ENCODE measurements at places on chromosomes 13 and 19. TPM values are rescaled to one million over a fixed set of nuclear protein-coding genes. Genes with fewer than 3 reads are reported as not detected.

Gene ACTMAP
- total RNA-seq: 0.59 TPM

Gene KCNN1
- total RNA-seq: under 0.01 TPM

Gene NALCN
- total RNA-seq: 5.2 TPM

Gene USE1
- 19.3 TPM for total RNA-seq

Gene ALDH16A1
- 54.9 TPM for total RNA-seq

Gene RGL3
- total RNA-seq: 2.6 TPM

Gene MKNK2
- total RNA-seq: 85.2 TPM

Gene NLRP12
- total RNA-seq: 0.04 TPM

Gene ZNF730
- total RNA-seq: 1.5 TPM

Gene CHERP
- total RNA-seq: 4.4 TPM

Gene SBK3
- total RNA-seq: 0.13 TPM

Gene ZNF296
- total RNA-seq: 0.26 TPM

Gene S1PR4
- 0.33 TPM for total RNA-seq

Gene SIGLEC9
- total RNA-seq: not detected

Gene HIPK4
- total RNA-seq: not detected

Gene CCDC61
- total RNA-seq: 7.3 TPM

Gene ZNF229
- total RNA-seq: 15.2 TPM

Gene LIM2
- total RNA-seq: not detected

Gene SKA3
- 10.7 TPM for total RNA-seq

DNA sequence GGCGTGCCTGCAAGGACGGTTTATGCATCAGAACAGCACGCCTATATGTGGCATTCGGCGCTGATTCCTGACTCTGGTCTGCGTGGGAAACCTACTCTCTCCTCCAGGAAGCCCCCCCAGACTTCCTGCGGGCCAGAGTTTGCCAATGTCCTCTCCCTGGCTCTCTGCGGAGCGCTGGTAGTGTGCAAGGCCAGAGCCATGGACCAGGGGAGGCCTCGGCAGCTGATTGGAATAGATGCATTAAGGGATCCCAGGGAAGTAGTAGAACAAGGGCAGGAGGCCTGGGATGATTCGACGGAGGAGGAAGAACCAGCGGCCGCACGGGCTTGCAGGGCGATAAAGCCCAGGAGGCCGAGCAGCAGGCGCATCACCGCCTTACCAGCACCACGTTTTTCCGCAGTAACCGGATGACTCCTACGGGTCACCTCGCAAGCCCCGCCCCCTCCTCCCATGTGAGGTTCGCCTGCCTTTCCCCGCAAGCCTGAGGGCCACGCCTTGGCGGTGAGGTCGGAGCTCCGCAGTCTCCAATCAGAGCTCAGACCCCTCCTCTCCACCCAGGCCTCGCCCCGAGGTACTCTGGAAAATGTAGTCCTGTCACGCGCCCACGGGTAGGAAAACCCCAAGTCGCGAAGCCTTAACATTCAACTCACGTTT, 5.0 kb downstream of the CLEC11A start:
- DNase-seq: peak; percentile 66

- DNase-seq: peak; percentile 13
Measured at GRCh38 chr13:33524086-33524485, 238.5 kb upstream of the STARD13 start.

- no peak for DNase-seq
Measured at GRCh38 chr19:6718741-6719539, 1.5 kb downstream of the C3 start.

DNA sequence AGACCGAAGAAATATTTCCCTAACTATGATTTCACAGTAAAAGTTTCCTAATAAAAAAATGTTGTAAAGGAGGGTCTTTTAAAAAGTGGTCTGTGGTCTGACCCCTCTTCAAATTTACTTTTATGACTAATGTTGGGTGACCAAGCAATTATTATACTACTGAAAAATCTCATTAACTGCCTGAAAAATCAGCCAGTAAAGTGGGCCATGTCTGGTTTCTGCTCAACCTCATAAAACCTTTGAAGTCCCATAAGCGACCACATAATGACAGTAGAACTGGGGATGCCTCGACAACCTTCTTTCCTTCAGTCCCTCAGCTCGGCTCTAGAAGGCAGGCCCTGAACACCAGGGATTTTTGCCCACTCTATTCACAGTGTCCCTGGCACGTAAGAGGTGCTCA, 434.3 kb downstream of the EFNB2 start:
- no peak for DNase-seq

DNA sequence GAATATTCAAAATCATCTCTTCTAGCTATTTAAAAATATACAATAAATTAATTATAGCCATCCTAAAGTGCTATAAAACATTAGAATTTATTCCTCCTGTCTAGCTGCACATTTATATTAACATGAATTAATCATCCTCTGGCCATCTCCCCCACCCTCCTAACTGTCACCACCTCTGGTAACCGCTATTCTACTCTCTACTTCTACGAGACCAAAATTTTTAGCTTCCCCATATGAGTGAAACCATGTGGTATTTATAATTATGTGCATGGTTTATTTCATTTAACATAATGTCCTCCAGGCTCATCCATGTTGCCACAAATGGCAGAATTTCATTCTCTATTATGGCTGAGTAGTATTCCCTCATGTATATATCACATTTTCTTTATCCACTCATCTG, 265.2 kb downstream of the COG6 start:
- DNase-seq: no peak

GRCh38 chr13:93080587-93080986, 146.0 kb upstream of the GPC6 start:
- no peak for DNase-seq

DNA sequence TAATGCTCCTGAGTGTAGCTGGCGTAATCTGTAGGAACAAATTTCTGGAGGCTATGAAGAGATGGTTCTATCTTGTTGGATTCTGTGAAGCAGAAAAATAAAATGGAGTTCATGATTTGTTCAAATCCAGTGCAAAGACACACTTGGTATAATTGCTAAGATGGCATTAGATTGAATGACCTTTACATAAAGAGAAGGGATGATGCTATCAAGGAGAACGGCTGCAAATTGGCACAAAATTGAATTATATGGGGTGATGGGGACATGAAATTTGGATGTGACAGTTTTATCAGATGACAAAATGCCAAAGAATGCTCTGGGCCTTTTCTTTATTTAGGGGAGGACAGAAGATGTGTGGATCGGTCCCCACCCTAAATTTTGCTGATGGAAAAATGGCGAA, 4.0 kb downstream of the METTL21C start:
- DNase-seq: no peak

DNA sequence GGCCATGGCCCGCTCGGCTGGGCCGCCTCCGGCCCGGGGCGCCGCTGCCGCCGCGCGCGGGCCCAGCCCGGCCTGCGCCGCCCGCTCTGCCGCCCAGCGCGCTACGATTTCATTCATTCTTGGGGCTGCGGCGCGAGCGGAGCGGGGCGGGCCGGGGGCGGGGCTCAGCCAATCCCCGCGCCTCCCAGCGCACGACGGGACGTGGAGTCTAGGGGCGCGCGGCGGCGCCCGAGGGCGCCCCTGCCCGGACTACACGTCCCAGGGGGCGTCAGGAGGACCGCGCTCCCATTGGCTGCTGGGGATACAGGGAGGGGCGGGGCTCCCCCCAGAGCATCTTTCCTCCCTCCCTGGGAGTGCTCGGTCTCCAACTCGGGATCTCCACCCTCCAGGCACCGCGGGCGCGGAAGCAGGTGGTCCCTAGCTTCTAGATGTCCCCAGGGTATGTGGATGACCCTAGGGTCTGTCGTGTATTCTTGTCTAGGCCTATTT, 5.6 kb upstream of the DPF1 start:
- DNase-seq: peak; percentile 56

DNA sequence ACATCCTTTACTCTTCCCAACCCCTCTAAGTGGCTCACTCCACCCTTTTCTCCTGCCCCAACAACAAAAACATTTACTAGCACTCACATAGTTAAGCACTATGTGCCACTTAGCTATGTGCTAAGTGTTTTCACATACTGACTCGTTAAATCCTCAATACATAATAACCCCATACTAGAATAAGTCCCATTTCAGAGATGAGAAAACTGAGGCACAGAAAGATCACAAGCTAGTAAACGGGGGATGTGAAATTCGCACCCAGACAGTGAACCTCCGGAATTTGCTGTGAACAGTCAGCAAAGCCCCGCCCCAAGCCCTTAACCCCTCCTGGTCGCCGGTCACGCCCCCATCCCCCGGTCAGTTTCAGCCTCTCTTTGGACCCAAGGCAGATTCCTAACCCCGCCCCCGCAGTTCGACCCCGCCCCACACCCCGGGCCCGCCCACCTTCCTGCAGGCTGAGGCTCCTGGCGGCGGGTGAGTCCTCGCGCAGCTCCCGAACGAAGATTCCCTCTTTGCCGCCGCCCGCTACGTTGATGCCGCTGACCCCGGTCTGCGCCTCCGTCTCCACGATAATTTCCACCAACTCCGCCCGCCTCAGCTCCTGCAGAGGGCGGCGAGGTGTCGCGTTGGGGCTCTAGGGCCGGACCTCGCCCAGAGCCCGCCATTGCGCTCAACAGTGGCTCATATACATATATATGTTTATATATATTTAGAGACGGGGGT, 9.8 kb downstream of the PRX start:
- peak; percentile 66 for DNase-seq

GRCh38 chr19:46218160-46218559, 11.4 kb upstream of the IGFL1 start:
- no peak for DNase-seq

GRCh38 chr13:30370146-30370545, 52.1 kb upstream of the UBE2L5 start:
- no peak for DNase-seq

DNA sequence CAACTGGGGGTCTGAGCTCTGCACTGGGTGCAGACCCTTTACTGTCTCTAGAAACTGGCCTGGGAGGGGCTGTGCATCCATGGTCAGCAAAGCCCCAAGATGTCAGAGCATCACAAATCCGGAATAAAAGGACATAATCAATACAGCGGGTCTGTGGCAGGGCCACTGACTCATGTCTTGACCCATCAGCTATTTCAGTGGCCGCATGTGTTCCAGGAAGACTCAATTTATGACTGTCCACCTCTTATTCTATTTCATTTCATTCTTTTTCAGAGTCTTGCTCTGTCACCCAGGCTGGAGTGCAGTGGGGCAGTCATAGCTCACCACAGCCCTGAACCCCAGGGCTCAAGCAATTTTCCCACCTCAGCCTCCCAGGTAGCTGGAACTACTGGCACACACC, 53.2 kb downstream of the PEX11G start:
- no peak for DNase-seq

GRCh38 chr19:11659612-11660011, 62.3 kb downstream of the ZNF627 start:
- no peak for DNase-seq

DNA sequence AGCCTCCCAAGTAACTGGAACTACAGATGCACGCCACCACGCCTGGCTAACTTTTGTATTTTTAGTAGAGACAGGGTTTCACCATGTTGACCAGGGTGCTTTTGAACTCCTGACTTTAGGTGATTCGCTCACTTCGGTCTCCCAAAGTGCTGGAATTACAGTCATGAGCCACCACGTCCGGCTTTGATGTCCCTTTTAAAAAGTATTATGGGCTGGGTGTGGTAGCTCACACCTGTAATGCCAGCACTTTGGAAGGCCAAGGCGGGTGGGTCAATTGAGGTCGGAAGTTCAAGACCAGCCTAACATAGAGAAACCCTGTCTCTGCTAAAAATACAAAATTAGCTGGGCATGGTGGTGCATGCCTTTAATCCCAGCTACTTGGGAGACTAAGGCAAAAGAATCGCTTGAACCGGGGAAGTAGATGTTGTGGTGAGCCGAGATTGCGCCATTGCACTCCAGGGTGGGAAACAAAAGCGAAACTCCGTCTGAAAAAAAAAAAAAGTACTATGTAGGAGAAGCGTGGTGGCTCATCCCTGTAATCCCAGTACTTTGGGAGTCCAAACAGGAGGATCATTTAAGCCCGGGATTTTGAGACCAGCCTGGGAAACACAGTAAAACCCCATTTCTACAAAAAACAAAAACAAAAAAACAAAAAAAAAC, 22.8 kb upstream of the ERVV-1 start:
- DNase-seq: no peak

GRCh38 chr19:6835501-6835900, 51.9 kb upstream of the ADGRE1 start:
- no peak for DNase-seq

- no peak for DNase-seq
Measured at GRCh38 chr13:50910485-50910805, 854 bp downstream of the RNASEH2B start.

- DNase-seq: no peak
Measured at GRCh38 chr13:30153545-30154426, 153.6 kb downstream of the KATNAL1 start.

- DNase-seq: no peak
Measured at GRCh38 chr13:27712421-27712820, 79.9 kb upstream of the GSX1 start.

- no peak for DNase-seq
Measured at GRCh38 chr13:31321457-31321856, 121.7 kb downstream of the B3GLCT start.

GRCh38 chr13:105030851-105031250, 1504.6 kb downstream of the EFNB2 start:
- no peak for DNase-seq

DNA sequence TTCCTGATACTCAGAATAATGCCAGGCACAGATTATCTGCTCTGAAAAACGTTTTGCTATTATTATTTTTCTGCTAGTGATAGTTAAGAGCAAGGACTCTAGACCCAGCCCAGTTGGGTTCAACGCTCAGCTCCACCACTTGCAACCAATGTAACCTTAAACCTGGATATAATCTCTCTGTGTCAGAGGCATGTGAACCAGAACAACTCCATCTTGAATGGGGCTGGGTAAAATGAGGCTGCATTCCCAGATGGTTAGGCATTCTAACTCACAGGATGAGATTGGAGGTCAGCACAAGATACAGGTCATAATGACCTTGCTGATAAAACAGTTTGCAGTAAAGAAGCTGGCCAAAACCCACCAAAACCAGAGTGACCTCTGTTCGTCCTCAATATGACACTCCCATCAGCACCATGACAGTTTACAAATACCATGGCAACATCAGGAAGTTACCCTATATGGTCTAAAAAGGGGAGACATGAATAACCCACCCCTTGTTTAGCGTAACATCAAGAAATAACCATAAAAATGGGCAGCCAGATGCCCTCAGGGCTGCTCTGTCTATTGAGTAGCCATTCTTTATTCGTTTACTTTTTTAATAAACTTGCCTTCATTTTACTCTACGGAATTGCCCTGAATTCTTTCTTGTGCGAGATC, 13.6 kb downstream of the FAM187B start:
- no peak for DNase-seq

DNA sequence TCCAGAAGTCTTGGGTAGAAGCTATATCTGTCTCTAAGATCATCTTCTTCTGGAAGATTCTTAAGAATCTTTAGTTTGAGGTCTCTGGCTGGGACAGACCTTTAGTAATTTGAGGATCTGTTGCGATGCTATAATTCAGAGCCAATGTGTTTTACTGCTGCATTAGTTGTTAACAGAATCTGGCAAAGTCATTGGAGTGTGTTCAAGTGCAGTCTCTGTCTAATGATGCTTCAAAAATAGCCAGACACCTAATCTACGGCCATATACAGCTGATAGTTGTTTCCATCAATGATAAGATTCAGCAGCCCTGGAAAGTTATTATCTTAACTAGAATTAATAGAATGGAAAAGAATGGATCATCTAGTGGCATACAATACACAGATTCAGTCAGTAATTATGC, 72.6 kb downstream of the CDK8 start:
- DNase-seq: no peak
